ENCODE measurements at places on chromosomes 4 and X.
A peak's percentile ranks its signal among the peaks of the same experiment; 100 is the strongest.

- peak; percentile 12 for DNase-seq
These were observed 105.8 kb upstream of the CBR4 start for GRCh38 chr4:169115897-169116254.

DNA sequence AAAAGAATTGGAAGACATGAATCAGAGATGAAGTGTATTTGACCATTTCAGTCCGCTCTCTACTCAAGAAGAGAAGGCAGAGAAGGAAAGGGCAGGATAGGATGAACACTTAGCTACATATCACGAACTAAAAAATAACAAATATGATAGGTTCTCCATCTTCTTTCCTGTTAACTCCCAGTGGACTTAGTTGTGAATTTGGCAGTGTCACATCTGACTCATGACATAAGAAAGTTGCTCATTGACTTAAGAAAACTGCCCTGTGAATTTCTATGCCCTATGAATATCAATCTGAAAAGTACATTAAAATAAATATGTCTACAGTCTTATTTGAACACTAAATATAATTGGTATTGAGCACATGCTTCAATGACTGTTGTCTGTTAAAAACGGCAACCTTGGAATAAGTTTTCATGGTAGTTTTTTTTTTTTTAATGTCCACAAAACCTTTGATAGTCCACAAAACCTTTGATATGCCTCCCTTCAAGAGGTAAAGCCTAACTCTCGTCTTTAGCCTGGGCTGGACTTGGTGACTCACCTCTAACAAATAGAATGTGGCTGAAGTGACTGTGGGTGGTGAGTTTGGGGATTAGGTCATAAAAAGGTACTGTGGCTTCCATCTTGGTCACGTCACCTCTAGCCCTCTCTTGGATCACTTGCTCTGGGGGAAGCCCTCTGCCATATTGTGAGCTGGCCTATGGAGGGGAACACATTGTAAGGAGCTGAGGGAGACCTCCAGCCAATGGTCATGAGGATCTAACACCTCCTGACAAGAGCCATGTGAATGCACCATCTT, 184.7 kb upstream of the S100G start:
- no peak for DNase-seq

- no peak for DNase-seq
These were observed 389.2 kb upstream of the TENM3 start for GRCh38 chr4:181853881-181854511.

GRCh38 chr4:4990329-4990728, 28.9 kb downstream of the CYTL1 start:
- no peak for DNase-seq

DNA sequence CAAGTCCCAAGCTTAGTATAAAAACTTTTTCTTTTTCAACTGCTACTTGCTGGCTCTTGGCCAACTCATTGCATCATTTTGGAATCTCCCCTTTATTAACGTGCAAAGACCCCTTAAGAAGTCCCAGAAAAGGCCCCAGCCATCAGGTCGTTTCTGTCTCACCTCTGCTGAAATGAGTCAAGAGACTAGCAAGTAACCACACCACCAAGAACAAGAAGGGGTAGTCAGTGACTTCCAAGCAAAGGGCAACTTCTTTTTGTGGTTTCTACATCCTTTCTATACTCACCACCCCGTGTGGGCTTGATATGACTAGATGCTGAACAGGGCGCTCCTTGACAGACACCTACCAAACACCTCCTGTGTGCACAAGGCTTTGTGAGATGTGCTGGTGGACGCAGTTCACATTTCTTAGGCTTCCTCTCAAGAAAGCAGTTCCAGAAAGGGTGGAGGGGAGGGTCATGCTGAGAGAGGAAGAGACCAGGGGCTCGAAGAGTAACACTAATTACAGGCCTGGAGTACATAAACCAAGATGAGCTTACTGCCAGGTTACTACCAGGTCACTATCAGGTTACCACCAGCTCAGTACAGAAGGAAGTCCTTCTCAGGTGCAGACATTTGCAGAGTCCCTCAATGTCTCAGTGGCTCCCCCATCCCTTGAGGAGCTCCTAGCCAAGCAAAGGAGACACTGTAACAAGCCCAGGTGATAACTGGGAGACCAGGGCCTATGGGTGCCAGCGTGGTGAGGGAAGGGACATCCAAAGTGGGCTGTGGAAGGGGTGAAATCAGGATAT, 19.3 kb downstream of the JAKMIP1 start:
- DNase-seq: peak; percentile 89

DNA sequence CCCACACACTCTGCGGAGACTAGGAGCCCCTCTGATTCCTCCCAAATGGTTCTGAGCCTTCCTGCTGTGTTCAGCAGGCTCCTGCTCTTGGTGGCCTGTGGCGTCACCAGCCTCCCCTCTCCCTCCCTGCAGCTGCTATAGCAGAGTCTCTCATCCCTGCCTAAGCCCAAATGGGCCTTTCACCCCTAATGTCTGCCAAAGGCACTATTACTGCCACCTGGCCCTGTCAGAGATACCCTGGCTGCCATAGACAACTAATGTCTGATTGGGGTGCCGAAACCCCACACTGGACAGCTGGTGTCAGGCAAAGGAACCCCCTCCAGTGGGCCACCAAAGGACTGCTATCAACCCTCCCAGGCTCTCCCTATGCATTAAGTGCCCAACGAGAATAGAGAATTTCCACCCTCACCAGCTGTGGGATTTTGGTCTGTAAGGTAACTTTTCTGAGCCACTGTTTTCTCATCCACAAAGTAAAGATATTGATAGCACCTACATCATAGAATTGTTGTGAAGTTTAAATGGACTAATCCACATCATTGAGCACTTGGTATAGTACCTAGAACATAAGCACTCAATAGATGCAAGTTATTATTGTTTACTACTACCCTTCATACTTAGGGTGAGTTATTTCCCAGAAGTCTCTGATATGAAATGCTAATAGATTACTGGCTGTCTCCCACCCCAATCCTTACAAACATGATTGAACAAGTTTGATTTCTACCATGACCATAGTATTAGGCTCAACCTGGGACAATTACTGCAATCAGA, 421.3 kb downstream of the MID1IP1 start:
- no peak for DNase-seq

- DNase-seq: peak; percentile 19
These were observed 639.6 kb downstream of the IQCM start for GRCh38 chr4:149176039-149176438.

- peak; percentile 5 for DNase-seq
These were observed 68.9 kb downstream of the MAOB start for GRCh38 chrX:43813319-43813718.

DNA sequence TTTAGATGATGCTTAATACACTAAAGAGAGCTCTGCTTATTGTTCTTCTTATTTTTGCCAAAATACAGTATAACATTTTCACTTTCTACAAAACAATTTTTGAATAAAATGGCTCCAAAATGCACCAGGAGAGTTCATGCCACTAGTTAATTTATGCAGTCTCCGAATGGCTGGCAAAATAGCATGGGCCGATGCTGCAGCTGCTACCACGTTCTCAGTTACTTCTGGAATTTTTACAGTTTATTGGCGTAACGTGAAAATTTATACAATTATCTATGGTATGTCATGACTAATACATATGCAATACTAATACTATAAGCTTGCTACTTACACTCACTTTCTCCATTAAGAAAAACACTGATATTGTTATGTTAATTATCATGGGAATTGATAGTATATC, 16.5 kb downstream of the KLHL13 start:
- no peak for DNase-seq

DNA sequence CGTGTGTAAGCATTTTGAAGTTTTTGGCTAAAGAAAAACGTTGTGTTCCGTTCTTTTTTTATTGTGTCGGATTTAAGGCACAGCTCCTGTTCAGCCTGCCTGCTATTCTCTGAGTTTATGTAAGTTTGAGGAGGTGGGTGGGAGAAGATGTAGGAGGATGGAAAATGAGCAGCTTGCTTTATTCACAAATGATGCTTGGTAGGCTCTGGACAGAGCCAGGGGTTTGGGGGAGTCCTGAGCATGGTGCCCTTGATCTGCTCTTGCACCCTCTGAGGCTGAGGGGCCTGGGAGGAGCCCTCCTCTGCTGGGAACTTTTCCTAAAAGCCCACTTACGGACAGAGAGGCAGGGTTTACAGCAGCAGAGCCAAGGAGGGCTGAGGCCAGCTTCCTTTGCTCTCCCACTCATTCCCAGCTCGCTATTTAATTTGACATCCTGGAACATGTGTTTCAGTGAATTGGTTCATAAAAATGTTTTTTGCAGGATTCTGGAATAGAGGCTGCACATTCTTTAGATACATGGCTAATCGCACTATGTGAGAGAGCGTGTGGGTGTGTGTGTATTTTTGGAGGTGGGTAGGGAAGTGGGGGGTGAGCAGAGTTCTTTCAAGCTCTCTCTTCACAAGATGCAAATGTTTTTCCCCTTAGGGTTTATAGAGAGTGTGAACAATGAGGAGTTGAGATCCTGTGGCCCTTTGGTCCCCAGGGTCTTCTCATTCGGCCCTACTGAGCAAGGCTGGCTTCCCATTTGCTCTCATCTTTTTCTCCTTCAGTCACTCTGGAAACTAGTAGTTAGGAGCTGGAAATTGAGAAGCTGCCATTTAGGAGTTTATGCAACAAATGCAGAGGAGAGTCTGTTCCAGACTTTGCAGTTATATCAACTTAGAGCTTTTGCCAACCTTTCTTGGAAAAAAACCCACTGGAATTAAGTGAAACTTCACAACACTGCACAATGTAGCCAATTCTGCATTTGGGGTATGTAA, 32.1 kb downstream of the TMEM131L start:
- no peak for DNase-seq

- DNase-seq: no peak
These were observed 10.6 kb upstream of the PRDM8 start for GRCh38 chr4:80186676-80187075.

GRCh38 chr4:3651267-3651845, 114.8 kb upstream of the ADRA2C start:
- DNase-seq: no peak

DNA sequence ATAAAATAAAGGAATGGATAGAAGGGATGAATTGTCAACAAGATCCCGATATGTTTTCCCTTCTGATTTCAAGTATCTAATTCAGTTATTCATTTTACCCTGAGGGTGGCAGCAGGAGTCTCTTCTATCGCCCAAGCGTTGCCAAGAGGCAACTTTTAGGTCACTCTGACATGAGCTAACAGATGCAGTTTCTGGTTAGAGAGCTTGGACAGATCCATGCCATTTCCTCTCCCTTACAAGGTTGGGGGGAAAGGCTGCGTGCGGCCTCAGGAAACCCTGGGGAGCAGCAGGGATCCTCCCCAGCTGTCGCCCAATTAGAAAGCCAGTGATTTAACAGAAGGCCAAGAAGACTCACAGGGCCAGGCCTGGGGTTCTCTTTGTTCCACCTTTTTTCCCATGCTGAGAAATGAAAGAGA, 35.3 kb upstream of the WAS start:
- DNase-seq: no peak

GRCh38 chrX:74063426-74064155, 240.4 kb upstream of the ZCCHC13 start:
- no peak for DNase-seq

- no peak for DNase-seq
These were observed 11.9 kb upstream of the LINC00632 start for GRCh38 chrX:140697618-140698017.

- DNase-seq: no peak
These were observed 78.2 kb upstream of the PAQR3 start for GRCh38 chr4:79017481-79017880.

- DNase-seq: no peak
These were observed 220.7 kb upstream of the EMCN start for GRCh38 chr4:100738196-100739165.

GRCh38 chr4:15352524-15352923, 75.3 kb upstream of the C1QTNF7 start:
- DNase-seq: no peak

GRCh38 chrX:75546724-75547511, 24.1 kb upstream of the ZDHHC15 start:
- no peak for DNase-seq
